ENCODE measurements at places on chromosomes 1 and 21.

DNA sequence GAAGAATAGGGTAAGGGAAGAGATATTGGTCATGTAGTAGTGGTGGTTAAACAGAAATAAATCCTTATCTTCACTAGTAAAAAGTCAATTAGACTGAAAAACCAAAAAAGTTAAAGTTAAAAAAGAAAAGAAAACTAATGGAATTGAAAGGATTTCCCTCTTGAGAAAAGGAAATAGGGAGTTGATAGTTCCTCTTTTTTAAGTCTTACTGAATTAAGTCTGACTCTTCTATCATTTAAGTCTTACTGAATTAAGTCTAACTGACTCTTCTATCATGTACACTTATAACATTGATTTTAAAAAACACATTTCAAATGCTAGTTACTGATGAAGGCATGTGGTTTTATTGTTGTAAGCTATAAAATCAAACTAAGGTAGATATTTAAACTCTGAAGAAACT is 49.5 kb upstream of the TENT5C start:
- no peak for DNase-seq

DNA sequence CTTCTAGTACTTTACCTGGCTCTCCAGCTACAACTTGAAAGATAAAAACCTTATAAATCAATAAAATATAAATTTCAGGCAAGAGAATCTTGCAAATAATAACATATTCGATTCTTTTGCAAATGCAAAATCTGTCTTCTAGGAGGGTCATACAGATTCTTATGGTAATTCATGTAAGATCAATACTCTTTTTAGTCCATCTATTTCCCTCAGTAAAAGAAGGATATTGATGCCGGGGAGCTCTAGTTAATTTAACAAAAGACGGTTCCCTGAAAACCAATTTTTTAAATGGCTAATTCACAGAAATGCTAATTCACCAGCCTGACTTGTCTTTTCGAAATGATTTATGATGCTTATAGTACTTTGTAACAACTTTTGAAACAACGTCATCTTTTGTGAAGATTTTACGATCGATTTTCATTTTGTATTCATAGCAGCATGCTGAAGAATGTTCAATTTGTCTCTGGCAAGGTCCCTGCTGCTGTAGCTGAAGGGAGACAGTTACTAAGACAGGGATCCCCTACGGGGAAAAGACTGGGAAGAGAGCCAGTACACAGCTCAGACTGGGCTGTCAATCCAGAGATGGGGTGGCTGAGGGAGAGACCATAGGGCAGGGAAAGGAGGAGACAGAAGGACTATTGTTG is 90.6 kb upstream of the SPAG17 start:
- DNase-seq, result no peak

DNA sequence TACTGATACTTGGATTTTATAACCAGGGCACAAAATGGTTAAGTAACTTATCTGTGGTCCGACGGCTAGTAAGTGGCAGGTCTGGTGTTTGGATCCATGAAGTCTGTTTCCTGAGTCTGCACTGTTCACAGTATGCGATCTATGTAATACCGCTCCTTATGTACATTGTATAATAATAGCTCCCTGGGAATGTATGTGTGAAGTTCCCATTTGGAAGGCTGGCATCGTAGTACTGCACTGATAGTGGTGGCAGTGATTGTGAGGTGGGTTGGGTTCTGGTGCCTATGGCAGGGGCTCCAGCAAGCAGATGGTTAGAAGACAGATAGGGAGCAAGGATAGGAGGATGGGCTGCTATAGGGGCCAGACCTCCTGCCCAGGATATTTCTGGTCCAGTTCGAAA is 25.3 kb downstream of the ITSN1 start:
- no peak for DNase-seq

DNA sequence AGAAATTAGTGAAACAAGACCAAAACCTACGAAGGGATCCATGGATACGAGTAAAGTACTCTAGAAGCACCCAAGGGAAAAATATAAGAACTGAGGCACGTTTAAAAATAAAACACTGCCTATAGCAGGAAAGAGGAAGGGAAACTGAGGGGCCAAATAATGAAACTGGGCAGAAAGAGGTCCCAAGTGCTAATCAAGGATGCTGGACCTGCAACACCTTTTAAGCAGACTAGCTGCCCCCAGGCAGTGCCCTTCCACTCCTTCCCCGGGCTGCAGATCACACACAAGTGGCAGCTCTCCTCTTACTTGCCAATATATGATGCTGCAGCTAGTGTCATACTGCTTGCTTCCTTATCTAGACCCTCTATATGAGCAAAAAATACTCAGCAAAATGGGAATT is 7.6 kb upstream of the OTUD7B start:
- no peak for DNase-seq

DNA sequence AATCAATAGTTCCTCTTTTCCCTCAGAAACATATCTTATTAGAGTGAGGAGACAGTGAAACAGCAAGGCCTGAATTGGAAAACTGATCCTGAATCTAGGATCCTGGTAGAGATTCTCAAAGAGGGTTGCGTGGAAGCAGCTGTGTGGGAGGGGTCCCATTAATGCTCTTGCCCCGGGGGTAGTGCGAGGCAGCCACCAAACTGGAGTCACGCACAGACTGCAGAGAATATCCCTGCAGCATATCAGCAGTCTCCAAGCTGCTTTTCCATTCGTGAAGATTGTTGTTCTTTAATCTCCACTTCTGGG is 150.1 kb downstream of the DISC1 start:
- DNase-seq, result no peak

GRCh38 chr1:81307786-81308185 is 492.9 kb upstream of the ADGRL2 start:
- DNase-seq, result no peak

- no peak for DNase-seq
Measured at GRCh38 chr1:30518186-30518585, 205.2 kb downstream of the MATN1 start.

DNA sequence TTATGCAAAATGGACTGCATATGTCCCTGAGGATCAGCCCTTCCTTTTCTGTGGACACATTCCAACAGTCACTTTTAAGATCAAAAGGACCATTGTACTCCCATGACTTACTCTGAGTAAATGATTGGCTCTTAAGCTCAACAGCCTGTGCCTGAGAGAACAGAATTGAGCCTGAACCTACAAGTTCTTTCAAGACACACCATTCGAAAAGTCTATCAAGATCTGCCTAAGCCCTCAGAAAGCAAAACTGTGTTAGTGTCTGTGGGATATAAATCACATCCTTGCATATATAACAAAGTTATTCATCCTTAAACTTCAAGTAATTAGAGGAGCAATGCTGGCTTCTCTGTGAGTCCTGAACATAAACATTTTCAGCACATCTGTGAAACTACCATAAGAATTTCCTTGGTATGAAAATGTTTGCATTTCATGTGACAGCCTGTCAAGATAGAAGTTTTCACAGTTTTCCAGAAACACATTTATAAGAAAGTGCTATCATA is 41.6 kb downstream of the PCNX2 start:
- DNase-seq, result no peak

DNA sequence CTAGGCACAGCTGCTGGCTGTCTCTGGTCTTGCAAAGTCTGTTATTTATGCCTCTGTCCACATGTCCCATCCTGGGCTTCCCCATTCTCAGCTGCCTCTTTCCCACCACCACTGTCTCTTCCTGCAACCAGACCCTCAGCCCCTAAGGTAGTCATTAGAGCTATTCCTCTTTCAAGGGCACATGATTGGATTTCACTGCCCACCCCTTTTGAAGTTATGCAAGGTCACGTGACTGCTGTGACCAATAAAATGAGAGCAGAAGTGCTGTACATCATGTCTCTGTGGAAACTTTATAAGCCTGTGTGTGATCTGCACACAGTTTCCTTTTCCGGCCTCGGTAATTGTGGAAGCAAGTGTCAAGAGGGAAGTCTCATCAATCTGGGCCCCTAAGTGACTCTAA is 136.6 kb upstream of the HMGB4 start:
- no peak for DNase-seq

DNA sequence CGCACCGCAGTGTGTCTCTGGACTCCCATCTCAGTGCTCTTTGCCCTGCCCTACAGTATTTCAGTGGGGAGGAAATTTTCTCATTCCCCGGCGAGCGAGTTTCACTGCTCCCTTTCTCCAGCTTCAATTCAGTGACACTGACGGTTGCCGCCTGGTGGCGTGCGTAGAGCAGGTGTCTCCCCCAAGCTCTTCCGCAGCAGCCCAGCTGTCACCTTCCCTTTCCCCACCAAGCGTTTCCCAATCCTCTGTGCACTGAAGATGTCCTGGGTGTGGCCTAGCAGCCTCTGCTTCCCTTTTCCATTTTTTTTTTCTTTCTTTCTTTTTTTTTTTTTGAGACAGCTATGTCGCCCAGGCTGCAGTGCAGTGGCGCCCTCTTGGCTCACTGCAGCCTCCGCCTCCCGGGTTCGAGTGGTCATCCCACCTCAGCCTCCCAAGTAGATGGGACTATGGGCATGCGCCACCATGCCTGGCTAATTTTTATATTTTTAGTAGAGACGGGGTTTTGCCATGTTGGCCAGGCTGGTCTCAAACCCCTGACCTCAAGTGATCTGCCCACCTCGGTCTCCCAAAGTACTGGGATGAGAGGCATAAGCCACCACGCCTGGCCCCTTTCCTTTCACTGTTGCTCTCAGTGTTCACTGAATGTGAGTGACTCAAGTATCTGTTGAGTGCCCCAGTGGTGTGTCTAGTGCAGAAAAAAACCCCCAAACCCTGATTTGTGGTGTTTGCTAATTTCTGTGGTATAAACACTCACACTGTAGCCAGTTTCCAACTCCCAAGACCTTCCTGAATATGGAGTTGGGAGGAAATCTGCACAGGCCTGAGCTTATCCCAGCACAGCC is 30.1 kb downstream of the TNFRSF1B start:
- DNase-seq, result no peak

GRCh38 chr21:27219068-27219467 is 252.2 kb upstream of the ADAMTS5 start:
- DNase-seq, result peak; percentile 82

DNA sequence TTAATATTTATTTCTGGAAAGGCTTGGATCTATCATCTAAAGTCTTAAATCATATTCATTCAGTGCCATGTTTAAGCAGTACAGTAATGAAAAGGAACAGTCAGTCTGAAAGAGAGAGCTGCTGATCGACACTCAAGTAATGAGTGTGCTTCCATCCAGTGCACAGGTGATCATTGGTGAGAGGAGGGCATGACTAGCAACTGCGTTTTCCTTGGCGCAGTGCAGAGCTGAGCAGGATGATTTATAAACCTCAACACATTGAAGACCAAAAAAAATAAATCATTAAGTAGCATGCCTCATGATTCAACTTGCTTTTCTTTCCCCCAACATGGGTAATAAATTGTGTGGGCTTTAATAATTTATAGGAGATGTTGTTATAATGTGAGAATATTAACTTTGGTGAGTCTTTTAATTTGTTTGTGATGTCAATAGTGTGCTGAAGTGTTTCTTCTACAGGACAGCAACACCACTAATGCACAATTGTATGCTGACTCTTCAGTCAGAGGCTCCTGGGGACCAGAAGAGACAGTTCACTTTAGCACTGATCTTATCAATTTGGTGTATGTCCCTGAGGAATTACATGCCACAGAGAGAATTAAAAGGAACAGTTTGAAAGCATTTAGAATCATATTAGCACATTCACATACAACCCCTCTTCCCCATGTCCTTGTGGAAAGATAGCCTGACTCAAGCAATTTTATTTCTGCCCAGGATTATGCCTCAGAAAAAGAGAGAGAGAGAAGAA is 199.7 kb upstream of the ADGRL2 start:
- DNase-seq, result no peak

- DNase-seq, result peak; percentile 44
Measured at GRCh38 chr1:46401154-46401913, 7.2 kb downstream of the FAAH start.

DNA sequence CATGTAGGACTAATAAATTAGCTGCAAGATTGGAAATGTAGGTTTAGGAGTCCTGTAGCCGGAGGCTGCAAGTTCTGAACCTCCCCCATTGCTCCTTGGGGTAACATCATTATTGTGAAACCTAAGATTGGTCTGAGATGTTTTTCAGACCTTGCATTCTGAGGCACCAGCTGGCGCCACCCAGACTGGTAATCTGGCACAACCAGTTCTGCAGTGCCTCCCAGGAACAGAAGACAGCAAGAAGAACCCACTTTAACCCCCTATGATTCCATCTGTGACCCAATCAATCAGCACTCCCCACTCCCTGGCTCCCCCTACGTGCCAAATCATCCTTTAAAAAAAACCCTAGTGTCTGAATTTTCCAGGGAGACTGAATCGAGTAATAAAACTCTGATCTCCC is 11.6 kb upstream of the DNAJC6 start:
- no peak for DNase-seq

- peak; percentile 56 for DNase-seq
Measured at GRCh38 chr1:34786521-34787325, 5.7 kb downstream of the GJB3 start.

DNA sequence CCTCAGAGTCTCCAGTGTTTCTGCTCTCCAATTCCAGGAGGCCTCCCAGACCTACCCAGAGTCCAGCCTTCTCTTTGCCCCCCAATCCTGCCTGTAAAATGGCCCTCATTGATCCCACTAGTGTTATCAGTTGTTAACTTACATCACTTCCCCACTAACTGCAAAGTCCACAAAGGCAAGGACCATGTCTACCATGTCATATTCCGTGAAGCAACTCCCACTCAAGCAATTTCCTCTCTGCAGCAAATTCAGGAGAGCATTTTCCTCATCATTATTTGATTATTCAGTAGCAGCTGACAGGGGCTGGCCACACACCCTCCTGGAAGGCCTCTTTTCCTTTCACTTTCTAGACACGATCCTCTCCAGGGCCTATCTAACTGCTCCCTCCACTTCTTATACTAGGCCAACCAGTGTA is 153.5 kb downstream of the RERE start:
- DNase-seq, result peak; percentile 55

- DNase-seq, result no peak
Measured at GRCh38 chr1:154793685-154794084, 76.4 kb downstream of the KCNN3 start.

DNA sequence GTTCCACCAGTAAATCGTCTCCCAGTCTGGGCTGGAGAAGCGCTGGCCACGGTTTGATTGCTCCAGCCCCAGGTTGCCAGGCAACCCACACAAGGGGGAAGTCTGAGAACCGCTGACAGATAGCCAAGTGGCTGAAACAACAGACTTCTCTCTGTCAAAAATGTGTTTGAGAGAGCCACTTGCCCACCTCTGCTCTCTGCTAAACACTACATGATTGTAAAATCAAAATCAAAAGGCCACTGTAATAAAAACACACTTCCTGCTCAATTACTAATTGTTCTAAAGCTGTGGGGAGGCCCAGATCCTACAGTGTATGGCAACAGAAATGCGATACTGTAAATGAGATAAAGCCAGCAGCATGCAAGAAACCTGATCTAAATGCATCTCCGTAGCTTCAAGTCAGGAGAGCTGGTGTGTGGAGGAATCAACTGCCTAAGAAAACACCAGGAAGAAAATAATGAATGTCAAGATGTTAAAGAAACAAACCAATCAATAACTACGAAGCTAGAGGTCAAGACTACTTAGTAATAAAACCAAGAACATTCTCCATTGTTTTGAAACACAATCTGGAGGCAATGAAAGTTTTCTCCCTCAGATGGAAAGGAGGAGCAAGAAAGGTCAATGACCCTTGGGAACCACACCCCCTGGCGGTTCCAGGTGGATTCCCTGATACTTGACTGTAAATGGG is 121.2 kb downstream of the SLC45A1 start:
- peak; percentile 82 for DNase-seq

GRCh38 chr1:42970143-42970542 is 11.5 kb upstream of the SLC2A1 start:
- DNase-seq, result no peak

GRCh38 chr1:3368711-3369445 is 85.6 kb upstream of the ARHGEF16 start:
- no peak for DNase-seq

GRCh38 chr21:26001356-26001755 is 169.2 kb downstream of the APP start:
- no peak for DNase-seq

GRCh38 chr1:157407917-157408525 is 144.3 kb downstream of the FCRL5 start:
- no peak for DNase-seq
